ENCODE measurements at places on chromosomes 5 and 9. TPM values are rescaled to one million over a fixed set of nuclear protein-coding genes. Genes with fewer than 3 reads are reported as not detected.

- DNase-seq: no peak
These were observed 599.9 kb upstream of the ZNF608 start for GRCh38 chr5:125346316-125346715.

DNA sequence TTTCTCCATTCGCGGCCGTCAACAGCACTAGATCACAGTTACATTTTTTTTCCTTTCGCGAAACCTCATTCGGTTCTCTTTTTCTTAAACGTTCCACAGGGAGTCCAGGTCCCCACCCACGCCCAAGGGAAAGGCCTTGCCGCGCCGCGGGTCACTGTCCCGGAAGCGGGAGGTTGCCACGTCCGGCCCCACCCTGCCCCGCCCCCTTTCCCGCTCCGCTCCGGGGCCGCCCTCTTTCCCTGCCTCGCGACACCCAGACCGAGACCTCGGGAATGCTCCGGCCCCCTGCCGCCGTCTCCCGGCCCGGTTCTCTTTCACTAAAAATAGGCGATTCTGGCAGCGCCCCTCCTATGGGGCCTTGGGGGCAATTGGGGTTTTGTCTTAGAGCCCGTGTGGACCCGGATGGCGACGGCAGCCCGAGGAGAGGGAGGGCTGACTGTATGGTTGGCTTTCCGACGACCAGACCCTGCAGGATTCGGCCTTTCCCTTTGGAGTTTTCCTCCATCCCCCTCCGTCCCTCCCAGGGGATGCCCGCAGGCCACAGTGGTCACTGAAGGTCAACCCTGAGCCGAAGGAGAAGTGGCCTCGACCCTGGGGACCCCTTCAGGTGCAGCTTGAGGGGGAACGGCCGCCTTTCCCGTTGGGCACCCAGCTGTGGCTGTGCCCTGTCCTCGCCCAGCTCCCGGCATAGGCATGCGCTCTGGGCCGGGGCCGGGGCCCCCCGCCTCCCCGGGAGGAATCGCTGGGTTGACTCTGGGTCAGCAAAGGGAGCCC lies 2.8 kb upstream of the RACK1 start:
- DNase-seq: peak; percentile 97

GRCh38 chr5:121795511-121795910 lies 56.2 kb upstream of the FTMT start:
- no peak for DNase-seq

GPR21 gene
- 3.3 TPM for total RNA-seq

DNA sequence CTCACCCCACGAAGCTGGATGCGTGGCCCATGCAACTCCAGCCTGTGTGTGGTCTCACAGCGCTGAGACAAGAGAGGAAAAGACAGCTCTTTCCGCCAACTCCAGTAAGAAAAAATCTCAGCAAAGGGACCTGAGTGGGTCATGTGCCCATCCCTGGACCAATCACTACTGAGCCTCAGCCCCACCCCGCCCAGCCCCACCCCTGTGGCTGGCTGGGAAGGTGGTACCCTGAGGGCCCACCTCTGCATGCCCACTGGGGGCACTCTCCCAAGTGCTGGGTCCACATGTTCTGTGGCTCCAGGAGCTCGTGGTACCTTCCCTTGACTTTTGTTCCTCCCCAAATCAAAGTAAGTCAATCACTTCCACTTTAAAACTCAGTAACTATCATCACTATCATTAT lies 105.1 kb upstream of the SMIM23 start:
- DNase-seq: no peak
